ENCODE measurements at places on chromosomes 4 and X. TPM values are rescaled to one million over a fixed set of nuclear protein-coding genes. Genes with fewer than 3 reads are reported as not detected.

UNC5C gene
- not detected for total RNA-seq

DUX4 gene
- not detected for total RNA-seq

ARAP2 gene
- 55.7 TPM for total RNA-seq

RASSF6 gene
- total RNA-seq, result 4.0 TPM

GRCh38 chrX:94914235-94914634, 1240.2 kb downstream of the FAM133A start:
- DNase-seq, result no peak

CT55 gene
- total RNA-seq, result not detected

GRCh38 chrX:49171752-49172279, at the start of gene PLP2:
PLP2 (plus strand) TSS chrX:49171898; CDS start chrX:49172001, 103 bp downstream.
- peak; percentile 59 for DNase-seq

DNA sequence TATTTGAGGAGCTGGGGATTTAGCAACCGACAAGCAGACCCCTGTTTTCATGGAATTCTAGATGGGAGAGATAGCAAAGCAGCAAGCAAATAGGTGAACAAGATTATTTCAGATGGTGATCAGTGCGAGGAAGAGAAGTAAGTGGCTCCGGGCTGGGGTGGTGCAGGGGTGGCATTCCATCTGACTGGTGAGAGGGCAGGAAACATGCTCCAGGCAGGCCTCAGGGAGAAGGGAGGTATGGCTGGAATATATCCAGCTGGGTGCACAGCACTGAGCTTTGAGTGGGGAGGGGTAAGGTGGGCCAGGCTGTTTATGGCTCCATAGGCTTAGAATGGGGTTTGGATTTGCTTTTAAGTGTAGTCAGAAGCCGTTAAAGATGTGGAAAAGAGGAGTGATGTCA, 21.2 kb downstream of the PTTG2 start:
- no peak for DNase-seq

GRCh38 chr4:988726-989721, 2.2 kb downstream of the IDUA start:
- DNase-seq, result no peak

DNA sequence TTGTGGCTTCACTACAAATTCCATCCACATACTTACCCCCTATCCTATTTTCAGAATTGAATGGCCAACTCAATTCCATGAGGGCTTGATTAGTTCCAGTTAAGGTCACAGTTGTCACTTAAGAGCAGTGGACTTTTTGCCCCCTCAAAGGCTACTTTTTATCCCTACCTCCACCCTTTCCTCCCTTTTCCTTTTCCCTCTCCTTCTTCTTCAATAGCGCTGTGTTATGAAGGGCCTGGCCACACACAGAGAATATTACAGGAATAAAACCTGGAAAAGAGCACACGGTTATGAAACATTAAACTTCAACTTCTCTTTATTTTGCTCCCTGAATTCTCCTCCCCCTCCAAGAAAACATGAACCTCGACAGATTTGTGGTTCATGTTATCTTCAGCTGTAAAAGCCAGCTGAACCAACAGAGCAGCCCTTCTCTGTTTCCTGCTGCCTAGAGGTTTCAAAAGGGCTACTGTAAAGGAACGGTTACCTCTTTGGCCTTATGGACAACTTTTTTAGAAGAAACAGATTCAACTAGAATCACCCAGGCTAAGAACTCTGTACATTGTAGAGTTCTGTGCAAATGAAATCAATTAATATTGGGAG, 87.0 kb upstream of the RPL34 start:
- DNase-seq, result no peak

DNA sequence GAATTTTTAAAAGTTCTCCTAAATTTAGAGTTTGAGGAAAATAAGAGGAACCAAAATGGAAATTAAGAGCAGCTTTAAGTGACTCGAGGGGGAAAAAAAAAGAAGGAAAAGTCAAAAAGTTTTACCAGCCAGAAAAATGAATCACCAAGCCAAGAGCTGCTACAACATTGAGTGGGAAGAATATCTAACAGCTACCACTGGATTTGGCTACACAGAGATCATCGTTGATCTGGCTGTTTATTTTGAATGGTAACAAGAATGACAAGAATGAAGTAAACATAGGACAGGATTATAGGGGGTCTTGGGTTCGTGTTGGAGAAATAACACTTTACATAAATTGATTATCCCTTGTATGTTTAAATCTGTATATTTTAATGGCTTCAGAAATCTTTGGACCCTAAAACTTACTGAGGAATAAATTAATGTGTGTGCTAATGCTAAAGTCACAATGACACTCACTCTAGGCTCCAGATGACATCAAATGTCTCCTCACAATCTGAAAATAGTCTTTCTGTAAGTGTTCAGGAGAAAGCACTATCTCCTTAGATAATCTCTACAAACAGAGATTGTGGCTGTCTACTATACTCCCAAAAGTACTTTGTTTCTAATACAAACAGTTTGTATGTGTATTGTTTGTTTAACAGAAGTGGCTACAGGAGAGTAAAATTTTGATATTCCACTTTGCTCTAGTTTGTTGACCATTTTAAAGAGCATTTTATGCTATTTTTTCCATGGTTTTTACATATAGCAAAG, 3.1 kb upstream of the CSN3 start:
- DNase-seq, result no peak

DNA sequence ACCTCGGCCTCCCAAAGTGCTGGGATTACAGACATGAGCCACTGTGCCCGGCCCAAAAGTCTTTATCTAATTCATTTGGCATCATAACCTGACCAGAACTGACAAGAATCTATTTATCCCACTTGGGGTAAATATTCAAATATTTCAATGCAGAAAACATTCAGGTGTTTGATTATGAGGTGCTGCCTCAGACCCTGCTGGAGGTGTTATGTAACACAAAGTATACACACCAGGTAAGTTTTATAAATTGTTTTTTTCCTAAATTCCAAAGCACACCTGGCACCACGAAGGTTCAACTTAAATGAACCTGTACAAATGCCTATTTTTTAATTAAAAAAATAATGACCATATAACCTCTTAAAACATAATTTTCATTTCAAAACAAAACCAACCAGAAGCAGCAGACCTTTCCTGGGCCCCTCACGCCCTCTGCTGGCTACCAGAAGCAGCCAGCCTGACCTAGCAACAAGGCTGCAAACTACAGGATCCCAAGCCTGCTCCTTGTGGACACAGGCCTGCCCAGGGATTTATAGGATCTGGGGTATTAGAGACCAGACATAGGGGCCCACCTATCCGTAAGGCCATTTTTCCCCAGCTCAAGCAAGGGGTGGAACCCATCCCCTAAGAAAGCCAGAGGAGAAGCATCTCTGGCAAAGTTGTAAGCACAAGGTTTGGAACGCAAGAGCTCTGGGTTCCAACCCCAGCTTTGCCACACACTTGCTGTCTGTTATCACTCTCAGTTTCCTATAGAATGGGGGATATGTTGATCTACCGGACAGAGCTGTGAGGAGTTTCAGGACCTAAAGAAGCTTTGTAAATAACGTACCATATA, 11.7 kb downstream of the OTUD5 start:
- DNase-seq, result no peak

PDE6B gene
- 15.0 TPM for total RNA-seq

- no peak for DNase-seq
These were observed 260 bp upstream of the CCDC149 start for GRCh38 chr4:24913119-24913485.

DNA sequence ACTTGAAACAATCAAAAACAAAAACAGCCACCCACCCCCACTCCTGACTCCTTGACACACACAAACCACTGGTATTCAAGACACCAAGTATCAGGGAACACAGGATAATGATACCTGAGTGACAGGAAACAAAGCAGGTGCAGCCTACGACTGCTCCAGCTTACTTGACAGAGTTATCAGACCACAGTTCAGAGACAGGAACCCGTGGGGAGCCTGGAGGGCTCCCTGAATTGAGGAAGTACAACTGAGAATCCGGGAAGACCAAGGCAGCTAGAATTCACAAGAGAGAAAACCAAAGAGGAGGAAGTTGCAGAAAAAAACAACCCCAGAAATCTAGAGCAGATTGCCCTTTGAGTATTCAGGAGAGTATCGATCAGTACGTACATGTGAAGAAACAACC, 20.5 kb downstream of the COMMD8 start:
- no peak for DNase-seq

GRCh38 chrX:120755066-120755846, 120.4 kb downstream of the CT47B1 start:
- DNase-seq, result peak; percentile 23

SMIM10 gene
- 1.3 TPM for total RNA-seq

HTN1 gene
- total RNA-seq, result not detected

- no peak for DNase-seq
These were observed 1240.7 kb downstream of the C4orf33 start for GRCh38 chr4:130336585-130337217.

DNA sequence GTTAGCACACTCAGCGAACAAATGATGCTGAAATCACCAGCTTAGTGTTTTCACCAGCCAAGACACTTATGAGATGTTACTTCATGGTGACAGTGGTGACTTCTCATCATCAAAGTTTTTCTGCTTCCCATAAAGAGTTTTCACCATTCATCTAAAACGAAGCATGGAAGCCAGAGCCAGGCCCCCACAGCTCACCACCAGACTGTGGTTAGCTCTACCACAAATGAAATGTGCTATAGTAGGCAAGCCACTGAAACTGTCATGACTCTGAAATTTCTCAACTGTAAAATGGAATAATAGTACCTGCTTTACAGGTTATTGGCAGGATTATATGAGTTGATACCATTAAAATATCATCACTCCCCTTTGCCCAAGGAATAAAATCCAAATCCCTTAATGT, 56.4 kb upstream of the HHIP start:
- no peak for DNase-seq

DNA sequence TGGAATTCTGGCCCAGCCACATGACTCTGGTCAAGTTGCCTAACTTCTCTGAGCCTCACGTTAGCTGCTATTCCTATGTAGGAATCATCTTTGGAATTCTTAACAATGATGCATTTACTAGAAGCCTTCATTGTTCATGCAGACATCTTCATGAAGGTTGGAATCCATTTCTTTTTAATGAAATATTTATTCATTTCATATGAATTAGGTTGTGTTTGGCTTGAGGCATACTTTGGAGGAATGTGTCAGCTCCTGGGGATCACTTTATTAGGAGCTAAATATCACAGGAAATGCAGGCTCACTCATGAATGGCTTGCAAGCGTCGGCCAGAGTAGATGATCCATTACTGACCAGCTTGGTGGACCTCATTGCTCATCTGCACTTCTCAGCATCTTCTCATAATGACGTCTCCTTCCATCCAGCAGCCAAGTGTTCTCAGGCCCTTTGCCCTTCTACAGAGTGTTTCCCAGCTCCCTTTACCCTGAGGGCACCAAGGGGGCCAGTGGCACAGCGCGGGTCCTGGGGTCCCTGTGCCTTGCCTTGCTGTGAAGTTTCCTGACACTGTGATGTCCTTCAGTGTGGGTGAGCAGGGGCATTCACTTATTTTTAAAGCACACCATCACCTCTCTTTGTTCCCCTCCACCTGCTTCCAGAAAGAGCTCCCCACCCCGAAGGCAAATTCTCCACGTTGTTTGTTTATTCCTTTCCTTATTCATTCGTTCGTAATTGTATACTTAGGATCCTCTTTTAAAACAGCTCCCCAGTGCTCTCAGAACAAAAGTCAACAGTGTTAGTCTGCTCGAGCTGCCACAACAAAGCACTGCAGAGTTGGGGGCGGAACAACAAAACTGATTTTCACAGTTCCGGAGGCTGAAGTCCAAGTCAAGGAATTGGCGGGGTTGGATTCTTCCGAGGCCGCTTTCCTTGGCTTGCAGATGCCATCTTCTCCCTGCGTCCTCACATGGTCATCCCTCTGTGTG, 106.8 kb downstream of the STK32B start:
- DNase-seq, result no peak

FRG2 gene
- not detected for total RNA-seq

DNA sequence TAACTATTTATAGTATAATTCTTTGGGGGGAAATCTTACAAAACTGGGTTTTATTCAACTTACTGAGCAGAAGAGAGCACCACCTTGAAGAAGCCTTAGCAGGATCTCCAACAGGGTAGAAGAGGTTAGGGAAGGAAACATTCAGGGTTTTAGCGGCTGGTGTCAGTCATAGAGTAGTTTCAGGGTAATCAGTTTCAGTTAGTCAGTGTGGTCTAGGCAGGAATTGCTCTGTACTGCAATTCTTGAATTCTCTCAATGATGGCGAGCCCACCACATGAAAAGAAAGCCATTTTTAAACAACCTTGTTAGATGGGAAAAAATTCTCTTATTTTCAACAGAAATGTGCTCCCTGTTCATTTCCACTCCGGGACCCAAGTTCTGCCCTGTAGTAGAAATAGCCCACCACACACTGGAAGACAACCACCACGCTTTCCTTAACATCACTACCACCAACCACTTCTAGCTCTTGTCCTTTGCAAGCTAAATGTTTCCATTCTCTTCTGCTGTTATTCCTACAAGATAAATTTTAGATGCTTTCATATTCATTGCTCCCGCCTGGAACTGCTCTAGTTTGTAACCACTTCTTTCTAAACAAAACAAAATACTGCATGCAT, 25.9 kb downstream of the COL25A1 start:
- no peak for DNase-seq

- DNase-seq, result no peak
These were observed 103.4 kb upstream of the HS3ST1 start for GRCh38 chr4:11532138-11532537.

DNA sequence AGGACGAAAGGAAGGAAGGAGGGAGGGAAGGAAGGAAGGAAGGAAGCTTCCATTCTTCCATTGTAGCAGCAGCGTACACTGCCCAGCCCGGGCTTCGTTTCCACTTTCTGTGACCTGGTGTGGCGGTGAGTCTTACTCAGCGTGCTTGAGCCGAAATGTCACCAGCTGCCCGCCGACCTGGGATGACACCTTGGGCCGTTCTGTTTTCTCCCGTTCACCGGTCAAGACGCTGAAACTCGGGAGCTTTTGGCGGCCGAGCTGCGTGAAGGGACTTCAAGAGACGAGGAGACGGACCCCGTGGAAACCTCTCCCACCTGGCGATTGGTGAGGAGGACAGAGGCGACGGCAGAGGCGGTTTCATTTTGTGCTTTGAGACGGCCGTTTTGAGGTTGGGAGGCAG, 47.1 kb upstream of the PPP2R3B start:
- DNase-seq, result no peak

DNA sequence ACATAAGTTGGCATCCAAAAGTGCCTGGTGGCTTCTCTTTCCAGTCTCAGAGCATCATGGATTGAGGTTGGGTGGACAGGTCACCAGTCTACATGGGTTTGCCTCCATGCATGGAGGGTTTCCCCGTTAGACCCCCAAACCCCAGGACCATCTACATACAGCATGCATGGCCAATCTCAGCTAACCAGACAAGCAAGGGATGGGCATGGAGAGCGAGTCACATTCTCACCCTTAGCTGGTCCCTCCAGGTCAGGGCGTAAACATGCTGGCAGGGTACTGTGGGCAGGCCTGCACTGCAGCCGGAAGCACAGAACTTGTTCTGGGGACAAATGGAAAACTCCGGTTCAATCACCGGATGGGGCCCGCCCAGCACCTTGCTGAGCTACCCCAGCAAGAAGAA, 37.3 kb downstream of the HCCS start:
- DNase-seq, result no peak

All from activated B cell treated with CpG ODN at 0.5 μM for 24 hours (primary cell).